ENCODE measurements at places on chromosomes 2 and 18.

DNA sequence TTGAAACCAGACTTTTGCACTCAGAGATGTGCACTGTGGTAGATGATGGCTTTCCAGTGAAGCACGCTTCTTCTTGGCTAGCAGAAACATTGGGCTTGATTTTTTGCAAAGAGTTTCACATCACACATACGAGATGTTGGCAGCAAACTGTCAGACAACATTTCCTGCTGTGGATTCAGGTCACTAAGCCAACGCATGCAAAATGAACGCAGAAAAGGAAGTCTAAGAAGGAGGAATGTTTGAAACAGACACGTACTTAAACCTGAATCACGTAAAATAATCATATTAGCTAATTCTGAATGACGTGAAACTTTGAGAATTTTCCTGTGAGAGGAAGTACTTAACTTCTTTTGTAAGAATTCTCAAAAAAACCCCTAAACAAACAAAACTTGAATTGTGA is 88.1 kb downstream of the EPB41L3 start:
- no peak for DNase-seq

GRCh38 chr18:6368017-6368416 is 46.7 kb downstream of the L3MBTL4 start:
- DNase-seq, result no peak

DNA sequence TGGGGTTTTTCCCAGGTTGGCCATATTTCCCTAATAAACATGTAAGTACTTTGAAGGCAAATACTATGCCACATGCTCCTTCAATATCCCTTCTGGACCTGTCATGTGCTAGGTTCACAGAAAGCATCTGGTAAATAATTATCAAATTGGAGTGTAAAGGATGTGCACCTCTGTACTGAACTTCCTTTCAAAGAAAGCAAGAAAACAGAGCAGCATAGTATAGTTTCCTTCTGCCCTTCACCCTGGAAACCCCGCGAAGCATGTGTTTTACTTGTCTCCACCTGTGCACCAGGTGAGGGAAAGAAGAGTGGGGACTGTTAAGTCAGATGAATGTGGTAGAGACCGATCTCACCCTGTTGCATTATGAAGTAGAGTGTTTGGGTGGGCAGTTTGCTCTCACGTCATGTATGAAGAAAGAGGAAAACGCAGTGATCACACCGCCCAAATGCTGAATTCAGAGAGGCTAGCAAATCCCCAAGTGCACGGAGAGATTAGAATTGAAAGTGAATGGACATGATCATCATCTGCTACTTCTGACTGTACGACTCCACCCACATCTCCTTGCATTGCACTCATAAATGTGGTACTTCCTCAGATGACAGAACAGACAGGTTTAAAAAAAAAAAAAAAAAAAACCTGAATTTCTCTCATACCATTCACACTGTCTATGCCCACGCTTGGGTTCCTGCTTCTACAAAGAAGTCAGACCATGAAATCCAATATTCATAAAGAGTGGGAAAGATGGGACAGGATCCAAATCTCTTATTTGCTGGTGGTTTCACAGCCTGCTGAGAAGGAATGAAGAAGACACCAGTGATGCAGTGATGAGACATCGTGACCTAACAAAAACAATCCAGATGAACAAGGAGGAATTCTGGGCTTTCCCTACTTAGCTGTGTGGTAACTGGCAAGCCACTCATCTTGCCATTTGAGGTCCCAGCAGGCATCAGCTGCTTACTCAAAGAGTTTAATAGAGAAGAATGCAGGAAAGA is 448.6 kb downstream of the BCL11A start:
- DNase-seq, result no peak

- DNase-seq, result no peak
These were observed 6.0 kb downstream of the MC2R start for GRCh38 chr18:13909141-13909940.

GRCh38 chr18:68480196-68480595 is 234.7 kb downstream of the TMX3 start:
- no peak for DNase-seq

GRCh38 chr2:241750076-241750840 is 15.8 kb downstream of the D2HGDH start:
- DNase-seq, result no peak

- DNase-seq, result no peak
These were observed 926 bp downstream of the NDUFV2 start for GRCh38 chr18:9103376-9103873.

DNA sequence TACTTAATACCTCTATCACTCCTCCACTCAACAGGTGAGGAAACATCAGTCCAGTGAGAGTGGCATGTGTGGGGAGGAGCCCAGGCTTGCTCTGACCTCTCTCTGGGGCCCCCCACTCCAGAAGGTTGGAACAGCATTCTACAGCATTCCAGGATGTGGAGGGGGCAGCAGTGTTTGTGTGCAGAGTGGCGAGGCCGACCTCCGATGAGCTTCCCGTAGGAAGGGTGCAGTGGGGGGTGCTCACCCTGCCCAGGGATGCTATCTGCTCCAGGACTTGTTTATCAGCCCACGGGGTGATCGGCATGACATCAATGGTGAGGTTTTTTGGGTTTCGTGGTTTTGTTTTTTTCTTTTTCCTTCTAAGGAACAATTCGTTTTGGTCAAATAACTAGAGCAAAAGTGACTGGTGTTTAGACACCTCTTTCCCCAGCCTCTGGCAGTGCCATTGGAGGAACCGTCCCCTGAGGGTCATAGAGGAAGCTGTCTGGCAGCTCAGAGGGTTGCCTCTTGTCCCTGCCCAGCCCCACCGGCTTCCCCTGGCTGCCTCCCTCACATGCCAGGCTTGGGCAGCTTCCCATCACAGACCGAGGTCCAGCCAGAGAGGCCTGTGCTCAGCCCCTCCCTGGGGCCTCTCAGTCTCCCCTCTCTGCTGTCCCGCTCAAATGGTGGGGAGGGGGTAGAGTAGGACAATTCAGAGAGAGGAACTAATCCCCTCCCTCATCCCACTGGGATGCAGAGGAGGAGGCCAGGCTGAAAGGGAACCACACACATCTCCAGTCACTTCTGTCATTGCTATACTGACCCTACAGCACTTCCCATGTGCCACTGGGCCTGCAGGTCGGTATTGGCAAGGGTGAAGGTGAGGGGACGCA is 96.5 kb downstream of the ZFP36L2 start:
- DNase-seq, result no peak

DNA sequence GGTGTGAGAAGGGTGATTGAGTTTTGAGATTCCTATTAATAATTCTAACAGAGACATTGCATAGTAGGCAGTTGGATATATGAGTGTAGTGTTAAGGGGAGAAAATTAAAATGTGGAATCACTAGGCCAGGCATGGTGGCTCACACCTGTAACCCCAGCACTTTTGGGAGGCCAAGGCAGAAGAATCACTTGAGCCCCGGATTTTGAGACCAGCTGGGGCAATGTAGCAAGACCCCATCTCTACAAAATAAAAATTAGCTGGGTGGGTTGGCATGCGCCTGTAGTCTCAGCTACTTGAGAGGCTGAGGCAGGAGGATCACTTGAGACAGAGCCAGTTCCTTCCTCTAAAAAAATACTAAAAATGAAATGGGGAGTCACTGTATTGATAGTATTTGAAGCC is 150.6 kb downstream of the MCFD2 start:
- no peak for DNase-seq

GRCh38 chr2:105782123-105782522 is 37.4 kb downstream of the NCK2 start:
- no peak for DNase-seq

- DNase-seq, result no peak
These were observed 113.3 kb upstream of the FOSL2 start for GRCh38 chr2:28279371-28279770.

- DNase-seq, result no peak
These were observed 148.4 kb upstream of the CAVIN2 start for GRCh38 chr2:191995285-191995684.

GRCh38 chr2:34004936-34005335 is 405.8 kb upstream of the FAM98A start:
- no peak for DNase-seq

- DNase-seq, result no peak
These were observed 20.8 kb upstream of the LYPD1 start for GRCh38 chr2:132690664-132691303.

GRCh38 chr2:170842785-170843184 is 26.1 kb downstream of the GAD1 start:
- DNase-seq, result peak; percentile 9

DNA sequence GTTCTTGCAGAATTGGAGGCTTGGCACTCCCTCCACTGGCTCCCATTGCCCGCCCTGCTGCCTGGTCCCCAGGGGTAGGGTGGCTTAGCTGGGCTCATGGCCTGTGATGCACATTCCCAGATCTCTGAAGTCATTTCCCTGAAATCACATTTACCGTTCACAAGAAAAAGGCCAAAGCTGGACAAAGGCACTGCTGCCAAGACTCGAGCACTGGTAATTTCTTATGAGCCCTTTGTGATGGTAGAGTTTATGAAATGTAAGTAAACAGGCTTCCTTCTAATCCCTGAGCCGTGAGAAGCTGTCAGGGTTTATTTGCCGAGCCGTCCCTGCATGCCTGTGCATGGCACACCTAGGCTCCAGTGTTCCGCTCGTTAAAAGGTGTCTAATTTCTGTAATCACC is 247.2 kb upstream of the EPAS1 start:
- DNase-seq, result no peak

- DNase-seq, result no peak
These were observed 730.4 kb downstream of the METTL4 start for GRCh38 chr18:1840878-1841277.

DNA sequence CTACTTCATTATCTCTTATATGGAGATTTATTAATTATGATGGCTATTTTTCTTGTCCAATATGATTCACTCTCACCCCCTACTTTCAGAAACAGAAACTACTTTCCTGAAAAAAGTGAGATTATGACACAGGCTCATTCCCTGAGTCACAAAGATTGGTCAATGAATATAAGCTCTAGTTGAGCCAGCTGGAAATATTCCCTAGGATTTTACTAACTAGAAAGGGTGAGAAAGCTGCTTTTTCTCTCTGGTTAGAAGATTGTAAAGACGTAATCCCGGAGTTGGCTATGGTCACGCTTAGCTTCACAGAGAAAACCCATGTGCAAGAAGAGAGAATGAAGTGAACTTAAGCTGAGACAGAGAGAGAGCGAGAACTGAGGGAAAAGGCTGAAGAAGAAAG is 223.7 kb upstream of the SMAD7 start:
- no peak for DNase-seq

DNA sequence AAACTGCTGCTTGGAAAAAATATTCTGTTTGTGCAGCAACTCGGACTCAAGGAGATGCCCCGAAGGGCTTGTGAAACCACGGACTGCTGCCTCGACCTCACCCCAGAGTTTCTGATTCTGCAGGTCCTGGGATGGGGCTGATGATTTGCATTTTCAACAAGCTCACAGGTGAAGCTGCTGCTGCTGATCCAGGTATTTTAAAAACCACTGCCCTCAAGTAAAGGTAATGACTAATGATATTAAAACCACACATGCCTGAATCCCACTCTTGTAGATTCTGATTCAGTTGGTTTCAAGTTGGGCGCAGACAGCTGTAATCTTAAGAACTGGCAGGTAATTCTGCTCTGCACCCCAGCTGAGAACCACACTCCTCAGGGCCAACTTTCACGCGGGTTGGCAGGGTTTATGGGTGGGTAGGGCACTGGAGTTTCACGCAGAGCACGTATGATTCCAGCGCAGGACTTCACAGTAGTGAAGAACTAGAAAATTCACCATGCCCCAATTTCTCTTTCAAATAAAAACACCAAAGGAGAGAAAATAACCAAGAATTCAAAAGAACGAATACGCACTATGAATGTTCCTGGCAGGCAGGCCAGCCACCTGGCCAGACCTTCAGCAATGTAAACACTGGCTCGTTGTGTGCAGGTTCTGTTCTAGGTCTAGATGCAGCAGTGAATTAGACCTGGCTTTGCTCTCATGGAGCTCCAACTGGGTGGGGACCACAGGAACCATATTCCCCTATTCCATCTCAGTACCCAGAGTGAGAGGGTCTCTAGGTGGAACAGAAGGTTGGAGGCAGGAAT is 74.6 kb upstream of the ZFP36L2 start:
- no peak for DNase-seq

DNA sequence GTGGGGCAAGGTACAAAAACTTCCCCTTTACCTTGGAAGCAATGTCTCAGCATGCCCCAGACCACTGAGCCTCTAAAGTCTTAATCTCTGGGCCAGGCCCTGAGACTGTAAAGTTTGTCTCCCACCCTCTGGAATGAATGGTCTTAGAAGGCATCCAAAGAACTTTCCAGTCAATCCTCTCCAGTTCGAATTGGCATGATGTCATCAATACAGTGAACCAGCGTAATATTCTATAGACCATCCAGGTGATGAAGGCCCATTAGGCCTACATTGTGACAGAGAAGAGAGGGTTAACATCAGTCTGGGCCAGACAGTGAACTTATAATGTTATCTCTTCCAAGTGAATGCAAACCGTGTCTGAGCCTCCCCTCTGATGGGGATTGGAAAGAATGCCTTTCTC is 11.2 kb downstream of the MAB21L4 start:
- no peak for DNase-seq

DNA sequence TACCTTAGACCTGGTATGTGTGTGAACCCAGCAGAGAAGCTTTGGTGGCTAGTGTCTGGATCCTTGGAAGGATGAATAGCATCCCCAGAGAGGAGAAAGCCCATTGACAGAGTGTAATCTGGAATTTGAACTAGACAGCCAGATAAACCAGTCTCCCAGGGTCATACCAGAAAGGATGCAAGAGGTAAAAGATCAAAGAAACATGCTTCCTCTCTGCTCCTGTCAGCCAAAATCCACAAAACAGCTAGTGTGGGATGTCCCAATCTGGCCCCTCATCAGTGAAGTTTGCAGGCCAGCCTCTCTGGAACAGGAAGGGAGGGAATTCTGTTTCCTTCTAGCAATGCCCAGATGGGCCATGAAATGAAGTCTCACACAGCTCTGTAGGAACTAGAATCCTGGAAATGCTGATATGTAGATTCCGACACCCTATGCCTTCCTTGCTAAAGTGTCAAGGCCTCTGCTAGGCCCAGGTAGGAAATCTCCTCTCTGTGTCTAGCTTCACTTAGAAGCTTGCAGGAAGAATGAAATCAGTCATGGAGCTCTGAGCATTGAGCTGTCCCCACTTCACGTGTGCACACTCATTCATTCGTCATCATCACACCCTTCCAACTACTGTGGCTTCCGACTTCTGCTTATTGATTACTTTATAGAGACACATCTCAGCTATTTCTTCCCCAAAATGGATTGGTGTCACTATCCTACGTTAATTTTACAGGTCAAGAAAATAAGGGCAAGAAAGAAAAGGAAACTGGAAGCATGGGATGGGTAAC is 38.0 kb downstream of the EVA1A start:
- no peak for DNase-seq

DNA sequence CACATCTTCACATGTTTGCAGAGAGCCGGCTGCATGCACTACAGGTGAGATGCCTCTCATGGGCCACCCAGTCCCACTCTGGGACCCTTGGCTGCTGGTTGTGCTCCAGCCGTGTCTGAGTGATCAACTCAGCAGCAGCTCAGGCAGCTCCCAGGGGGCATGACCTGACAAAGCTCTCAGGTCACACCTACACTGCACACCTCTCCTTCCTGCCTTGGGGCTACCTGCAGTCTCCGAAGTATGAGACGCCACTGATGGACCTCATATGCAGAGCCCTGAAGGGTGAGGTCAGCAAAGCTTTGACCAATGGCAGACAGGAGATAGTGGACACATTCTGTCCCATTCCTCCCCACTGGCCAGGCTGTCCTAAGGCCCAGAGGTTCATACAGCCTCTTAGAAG is 51.4 kb downstream of the LBH start:
- no peak for DNase-seq
